ENCODE measurements at places on chromosomes 12 and 14.

DNA sequence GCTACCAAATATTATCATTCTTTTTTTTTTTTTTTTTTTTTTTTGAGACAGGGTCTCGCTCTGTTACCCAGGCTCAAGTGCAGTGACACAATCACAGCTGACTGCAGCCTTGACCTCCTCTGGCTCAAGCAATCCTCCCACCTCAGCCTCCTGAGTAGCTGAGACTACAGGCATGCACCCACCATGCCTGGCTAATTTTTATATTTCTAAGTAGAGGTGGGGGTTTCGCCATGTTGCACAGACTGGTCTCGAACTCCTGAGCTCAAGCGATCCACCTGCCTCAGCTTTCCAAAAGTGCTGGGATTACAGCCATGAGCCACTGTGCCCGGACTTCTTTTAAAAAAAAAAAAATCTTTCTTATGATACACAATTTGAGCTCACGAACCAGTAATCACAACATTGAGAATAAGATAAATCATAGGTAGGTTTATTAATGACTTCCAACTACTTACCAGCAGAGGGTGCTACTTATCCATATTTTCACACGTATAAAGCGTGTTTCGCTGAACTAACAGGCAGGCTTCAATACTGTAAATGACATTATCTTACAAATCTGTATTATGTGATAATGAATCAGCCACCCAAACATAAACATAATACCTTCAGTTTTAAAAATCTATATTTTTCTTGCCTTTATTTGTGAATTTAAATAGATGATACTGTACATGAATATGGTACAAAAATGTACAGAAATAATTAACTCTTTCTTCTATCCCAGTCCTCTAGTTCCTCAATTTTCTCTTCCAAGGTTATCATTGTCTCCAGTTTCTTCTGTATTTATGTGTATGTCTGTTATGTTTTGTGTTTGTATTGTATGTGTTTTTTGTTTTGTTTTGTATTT lies 42.5 kb upstream of the BCAT1 start:
- peak; percentile 87 for DNase-seq

DNA sequence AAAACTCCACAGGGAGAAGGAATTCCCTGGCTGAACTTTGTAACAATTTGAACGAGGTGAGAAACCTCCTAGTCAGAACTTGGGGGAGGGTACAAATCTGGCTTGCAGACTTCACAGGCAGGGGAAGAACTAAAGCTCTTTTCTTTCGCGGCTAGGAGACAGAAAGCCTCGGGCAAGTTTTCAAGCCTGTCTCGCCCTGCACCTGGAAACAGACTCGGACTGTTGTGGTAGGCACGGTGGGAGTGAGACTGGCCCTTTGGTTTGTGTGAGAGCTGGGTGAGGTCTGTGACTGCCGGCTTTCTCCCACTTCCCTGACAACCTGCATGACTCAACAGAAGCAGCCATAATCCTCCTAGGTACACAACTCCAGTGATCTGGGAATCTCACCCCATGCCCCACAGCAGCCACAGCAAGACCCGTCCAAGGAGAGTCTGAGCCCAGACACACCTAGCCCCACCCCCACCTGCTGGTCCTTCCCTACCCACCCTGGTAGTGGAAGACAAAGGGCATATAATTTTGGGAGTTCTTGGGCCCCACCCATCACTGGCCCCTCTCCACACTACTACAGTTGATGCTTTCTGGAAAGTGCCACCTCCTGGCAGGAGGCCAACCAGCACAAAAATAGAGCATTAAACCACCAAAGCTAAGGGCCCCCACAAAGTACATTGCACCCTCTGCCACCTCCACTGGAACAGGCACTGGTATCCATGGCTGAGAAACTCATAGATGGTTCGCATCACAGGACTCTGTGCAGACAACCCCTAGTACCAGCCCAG lies 102.7 kb upstream of the ST8SIA1 start:
- DNase-seq: no peak

- DNase-seq: peak; percentile 67
These were observed 503 bp downstream of the FBXO21 start for GRCh38 chr12:117189725-117190209.

DNA sequence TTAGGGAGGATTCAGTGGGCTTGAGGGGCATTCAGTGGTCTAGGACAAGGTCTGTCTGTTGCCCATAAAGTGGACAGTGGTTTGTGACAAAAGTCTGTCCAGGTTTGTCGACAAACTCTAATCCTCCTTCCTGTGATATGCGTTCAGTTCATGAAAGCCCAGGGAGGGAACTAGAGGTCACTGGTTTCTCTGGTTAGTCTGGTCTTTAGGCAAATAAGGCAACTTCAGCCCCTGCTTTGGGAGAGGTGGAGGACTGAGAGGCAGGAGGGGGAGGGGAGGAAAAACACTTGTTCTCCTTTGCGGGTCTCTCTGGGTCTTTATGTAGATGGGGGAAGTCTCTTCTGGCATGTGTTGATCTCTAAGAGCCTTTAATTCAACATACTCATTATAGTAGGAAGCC lies 235.1 kb upstream of the PWP1 start:
- DNase-seq: no peak

GRCh38 chr12:2447861-2448260 lies 346.9 kb upstream of the FKBP4 start:
- no peak for DNase-seq

DNA sequence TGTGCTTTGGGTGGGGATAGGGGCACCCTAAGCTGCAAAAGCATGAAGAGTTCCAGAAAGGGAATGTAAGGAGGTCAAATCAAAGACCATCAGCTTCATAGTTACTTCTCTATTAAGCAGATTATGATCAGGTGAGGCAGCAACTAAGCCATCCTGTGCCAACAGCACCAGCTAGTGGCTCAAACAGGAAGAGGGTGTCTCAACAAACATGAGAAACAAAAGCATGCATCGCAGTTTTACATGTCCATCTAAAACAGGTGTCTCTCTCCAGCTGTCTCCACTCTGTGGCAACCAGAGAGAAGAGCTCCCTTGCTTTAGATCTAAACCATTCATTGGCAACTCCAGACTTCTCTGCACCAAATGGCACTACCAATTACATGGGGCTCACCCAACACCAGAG lies 52.9 kb downstream of the ACTN1 start:
- no peak for DNase-seq

Data from adipocyte (in vitro differentiated cells).